ENCODE measurements at places on chromosomes 7 and 10.

- DNase-seq: no peak
These were observed 52.7 kb upstream of the FOXK1 start for GRCh38 chr7:4629287-4629895.

DNA sequence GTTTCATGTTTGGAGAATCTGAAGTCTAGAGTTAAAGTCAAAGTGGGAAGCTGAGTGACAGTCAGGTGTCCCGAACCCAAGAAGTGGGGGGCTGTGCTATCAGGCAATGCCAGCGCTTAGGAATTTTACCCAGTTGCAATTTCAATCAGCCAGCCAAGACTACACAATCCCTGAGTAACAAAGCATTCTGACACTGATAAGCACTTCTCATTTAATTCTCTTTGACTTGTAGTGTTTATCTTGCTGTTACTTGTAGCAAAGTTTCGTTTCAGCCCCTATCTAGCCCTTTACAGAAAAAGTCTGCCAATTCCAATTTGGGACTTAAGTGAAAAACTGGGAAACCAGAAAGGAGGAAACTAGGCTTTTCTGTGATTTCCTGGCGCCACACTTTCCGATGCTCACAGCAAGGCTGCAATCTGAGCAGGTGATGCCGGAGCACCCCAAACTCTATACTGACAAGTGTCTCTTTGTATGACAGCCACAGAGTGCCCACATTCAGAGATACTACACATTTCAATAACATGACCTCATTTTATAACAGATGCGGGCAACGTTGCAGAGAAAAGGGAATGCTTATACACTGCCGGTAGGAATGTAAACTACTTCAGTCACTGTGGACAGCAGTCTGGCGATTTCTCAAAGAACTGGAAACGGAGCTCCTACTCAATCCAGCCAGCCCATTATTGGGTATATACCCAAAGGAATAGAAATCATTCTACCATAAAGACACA is 61.0 kb downstream of the ITIH5 start:
- no peak for DNase-seq

DNA sequence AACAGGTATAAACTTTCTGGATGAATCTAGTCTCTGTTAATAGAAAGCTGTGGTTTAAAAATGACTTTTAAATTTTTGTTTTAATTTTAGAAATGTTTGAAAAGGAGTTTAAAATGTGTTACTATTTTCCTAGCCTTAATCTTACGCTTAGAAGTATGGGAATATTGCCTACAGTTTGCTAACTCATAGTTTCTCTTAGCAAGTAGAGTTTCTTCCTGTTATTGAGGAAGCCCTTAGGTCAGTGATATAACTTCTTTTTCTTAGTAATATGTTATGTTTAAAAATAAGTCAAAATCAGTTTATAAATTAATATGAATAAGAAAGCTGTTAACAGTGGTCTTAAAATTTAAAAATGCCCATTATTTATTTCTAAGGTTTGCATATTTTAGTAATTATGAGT is 3.1 kb downstream of the STARD3NL start:
- no peak for DNase-seq

GRCh38 chr7:538764-539685 is 19.4 kb upstream of the PDGFA start:
- DNase-seq: no peak

DNA sequence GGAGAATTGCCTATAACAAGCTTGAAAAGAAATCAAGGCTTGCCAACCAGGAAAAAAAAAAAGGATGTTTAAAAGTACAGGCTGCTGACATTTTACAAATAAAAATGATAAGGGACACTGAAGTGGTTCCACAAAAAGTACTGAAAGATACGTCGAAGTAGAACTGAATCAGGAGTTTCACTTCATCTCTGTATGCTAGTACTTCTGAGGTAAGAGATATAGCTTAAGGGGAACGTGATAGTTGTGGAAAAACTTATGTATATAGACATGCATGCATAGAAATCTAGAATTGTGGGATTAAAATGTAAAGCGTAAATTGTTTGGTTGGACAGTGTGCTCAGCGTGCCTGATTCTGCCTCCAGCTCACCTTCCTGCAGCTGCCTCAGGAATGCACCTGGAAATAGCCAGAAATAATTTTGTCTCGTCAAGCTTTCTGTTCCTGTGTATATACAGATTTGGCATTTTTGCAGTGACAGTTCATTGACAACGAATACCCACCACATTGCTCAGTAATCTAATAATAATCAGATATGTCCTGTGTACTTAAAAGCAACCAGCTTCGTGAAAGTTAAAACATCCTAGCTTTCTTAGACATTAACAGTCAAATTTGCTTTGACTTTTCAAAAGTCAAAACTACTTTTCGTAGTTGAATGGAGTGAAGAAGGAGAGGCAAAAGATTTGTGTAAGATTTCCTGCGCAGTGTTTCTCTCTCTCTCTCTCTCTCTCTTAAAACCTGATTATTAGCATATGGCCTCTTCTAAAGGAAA is 1.4 kb downstream of the SOSTDC1 start:
- DNase-seq: no peak

- DNase-seq: no peak
These were observed 42.7 kb downstream of the PLAU start for GRCh38 chr10:73953665-73954064.

GRCh38 chr10:127148933-127149220 is 47.5 kb downstream of the INSYN2A start:
- no peak for DNase-seq

DNA sequence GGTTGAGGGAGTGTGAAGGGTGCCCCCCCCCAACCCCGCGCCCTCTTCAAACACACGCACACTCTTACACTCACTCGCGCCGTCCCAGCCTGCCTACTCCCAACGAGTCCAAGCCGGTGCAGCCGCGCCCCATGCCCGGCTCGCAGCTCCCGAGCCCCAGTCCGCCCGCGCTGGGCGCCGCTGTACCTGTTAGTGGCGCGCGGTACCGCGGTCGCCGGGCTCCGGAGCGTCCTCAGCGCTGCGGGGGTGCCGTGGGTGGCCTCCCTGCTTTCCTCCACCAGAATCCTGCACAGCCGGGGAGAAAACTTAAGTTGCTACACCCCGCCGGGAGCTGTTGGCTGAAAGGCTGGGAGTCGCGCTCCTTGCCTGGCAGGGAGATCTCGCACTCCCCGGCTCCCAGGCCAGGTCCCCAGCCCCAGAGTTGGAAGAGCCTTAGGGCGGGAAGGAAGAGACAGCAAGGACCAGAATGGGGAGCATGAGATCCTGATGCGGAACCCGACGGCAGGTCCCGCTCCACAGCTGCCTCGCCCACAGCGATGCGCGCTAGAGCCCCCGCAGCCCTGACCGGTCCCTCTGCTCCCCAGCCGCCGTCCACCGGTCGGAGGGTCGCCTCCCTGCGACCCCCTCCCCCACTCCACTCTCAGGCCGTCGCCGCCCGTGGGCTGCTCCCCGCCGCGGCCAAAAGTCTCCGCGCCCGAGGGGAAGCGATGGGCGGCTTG is 863 bp downstream of the ST8SIA6 start:
- DNase-seq: no peak

DNA sequence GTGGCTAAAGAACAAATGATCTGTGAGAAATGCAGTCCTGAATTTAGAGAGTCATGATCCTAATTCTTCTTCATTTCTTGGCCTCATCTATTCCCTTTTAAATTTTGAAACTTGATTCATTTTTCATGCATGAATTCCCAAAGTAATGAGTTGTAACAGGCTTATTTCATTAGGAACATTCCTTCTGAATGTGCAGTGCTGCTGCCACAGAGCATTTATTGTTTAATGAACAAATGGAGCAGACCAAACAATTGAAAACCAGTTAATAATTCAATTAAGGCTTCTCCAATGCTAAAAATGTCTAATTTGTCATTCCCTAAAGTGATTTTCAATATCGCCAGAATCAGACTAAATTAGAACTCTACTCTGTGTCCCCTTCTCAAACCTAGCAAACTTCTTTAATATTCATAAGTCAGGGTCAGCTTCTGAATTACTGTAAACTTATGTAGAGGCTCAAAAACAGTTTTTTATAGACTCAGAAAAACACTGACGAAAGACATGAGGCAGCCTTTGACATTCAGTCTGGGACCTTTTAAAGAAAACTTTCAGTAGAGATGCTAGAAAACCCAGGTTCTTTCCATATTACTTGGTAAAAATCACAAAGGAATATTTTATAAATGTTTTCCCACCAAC is 14.5 kb downstream of the LSMEM1 start:
- no peak for DNase-seq

GRCh38 chr7:129751916-129752315 is 140.4 kb downstream of the NRF1 start:
- DNase-seq: no peak

DNA sequence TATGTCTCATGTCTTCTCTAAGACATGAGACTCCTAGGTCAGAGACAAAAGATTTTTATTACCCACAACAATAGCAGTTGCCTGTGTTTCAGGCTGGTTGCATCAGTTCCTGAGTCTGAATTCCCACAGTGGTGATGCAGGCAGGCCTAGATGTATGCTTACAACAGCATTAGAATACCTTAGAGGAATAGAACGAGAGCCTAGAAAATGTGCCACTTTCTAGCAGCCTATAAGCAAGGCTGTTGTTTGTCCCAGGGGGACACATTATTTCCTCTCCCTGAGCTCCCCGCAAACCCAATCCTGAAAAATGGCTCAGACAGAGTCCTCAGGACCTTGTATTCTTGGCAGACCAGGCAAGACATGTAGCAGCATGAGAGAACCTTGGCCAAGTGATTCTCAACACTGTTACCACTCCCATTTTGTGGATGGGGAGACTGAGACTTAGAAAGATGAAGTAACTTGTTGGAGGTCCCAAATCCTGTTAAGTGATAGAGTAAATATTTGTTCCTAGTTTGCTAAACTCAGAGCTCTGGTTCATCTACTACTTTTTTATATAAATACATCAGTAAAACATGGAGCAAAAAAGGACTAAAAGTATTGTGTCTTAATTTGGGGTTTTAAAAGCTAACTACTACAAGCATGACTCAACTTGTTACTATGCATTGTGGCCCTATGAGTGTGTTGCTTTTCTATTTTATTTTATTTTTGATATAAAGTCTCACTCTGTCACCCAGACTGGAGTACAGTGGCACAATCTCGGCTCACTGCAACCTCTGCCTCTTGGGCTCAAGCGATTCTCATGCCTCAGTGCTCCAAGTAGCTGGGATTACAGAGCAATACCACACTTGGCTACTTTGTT is 14.2 kb downstream of the VTI1A start:
- no peak for DNase-seq

DNA sequence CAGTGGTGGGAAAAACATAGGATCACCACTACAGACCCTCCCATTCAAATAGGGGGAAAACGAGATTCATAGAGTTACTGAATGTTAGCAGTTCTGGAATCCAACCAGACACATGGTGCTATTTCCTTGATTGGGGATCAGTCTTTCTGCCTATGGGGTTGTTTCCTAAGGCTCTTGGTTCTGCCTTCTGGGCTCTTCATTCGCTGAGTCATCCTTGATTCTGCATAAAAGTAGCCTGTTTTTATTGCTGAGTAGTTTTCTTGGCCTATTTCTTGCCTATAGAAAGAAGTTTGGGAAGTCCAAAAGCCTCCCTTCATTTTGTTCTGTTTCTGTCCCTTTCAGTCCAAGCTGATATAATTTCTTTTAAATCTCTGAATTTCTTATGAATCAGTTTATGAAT is 99.3 kb upstream of the OIT3 start:
- DNase-seq: no peak

GRCh38 chr10:29102636-29103035 is 186.2 kb upstream of the LYZL1 start:
- DNase-seq: no peak

GRCh38 chr7:92432299-92432946 is 14.9 kb upstream of the GATAD1 start:
- DNase-seq: no peak

DNA sequence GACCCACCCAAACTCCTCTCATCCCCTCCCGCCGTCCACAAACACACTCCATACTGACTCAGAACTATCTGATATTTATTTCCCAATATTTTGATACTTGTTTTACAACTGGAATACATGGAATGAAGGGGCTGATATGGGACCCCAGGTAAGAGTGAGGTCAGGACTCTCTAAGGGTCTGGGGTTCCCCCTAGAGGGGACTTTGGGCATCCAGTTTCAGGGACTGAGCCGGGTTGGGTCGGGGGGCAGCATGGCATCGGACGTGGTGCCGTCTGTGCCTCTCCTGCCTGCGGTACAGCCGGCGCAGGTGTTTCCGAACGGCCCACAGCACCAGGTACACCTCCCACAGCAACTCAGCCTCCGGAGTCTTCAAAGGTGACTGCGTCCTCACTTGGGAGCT is 7.5 kb downstream of the SPACDR start:
- DNase-seq: no peak

- no peak for DNase-seq
These were observed 1.3 kb upstream of the BLOC1S2 start for GRCh38 chr10:100287756-100288155.

DNA sequence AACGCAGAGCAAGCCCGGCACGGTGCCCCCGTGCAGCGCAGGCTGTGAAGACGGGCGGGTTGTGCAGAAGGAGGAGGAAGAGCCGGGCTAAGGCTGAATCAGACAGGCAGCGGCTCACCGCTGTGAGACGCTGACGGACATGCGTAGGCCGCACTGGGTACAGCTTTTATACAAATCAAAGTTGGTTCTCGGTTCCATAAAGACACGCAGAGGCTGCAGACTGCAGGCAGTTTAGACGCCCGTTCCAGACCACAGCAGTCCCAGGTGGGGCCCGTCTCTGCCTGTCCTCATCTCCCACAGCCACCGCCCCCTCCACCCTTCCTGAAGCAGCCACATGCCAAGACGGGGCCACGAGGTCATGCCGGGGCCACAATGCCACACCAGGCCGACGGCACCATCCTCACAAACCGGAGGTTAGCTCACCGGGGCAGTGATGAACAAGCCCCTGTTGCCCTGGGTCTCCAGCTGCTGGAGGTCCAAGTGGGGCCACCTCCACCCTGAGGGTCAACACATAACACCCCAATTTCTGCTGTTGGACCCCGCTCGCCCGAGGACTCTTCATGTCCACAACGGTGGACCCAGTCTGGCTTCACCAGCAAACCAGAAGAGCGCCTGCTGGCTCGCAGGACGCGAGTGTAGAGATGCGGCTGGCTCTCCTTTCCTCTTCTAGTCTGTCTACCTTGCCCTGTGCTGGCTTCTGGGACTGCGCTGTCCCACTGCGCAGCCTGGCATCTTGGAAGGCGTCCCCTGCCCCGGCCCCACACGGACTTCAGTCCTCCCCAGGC is 227.2 kb downstream of the ELFN1 start:
- DNase-seq: no peak

- DNase-seq: no peak
These were observed 39.0 kb downstream of the UNCX start for GRCh38 chr7:1271656-1272055.

DNA sequence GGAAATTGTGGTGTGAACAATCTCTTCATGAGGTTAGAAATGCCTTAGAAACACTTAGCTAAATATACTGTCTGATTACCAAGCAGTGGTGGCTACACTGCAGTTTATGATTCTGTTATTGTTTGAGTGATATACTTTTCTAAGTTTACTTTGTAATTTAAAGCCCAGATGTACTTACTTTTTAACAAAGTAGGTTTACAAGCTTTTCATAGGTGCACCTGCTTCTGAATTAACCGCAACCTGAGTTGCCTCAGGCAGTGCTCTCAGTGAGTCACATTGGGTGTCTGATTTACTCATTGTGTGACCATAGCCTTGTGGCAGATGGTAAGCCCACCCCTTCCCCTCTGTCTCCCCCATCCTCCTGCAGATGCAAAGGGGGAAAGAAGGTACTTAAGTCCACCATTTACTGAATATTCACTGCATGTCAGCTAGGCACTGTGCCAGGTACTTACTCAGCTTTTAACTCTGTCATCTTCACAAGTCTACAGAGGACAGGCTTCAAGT is 9.0 kb downstream of the MTURN start:
- DNase-seq: no peak
